ENCODE measurements at places on chromosomes 4 and X. TPM values are rescaled to one million over a fixed set of nuclear protein-coding genes. Genes with fewer than 3 reads are reported as not detected.

Gene SYTL5
- 0.22 TPM for total RNA-seq

Gene CITED1
- total RNA-seq: 3.8 TPM

Gene ALAS2
- not detected for total RNA-seq

Gene IL9R
- not detected for total RNA-seq

Gene VEGFC
- 19.0 TPM for total RNA-seq

Gene DGKK
- total RNA-seq: not detected

Gene SERPINA7
- total RNA-seq: not detected

GRCh38 chr4:110869114-110869513 is 246.2 kb upstream of the PITX2 start:
- H3K36me3 ChIP-seq: no peaks in the 10 kb centered on the region
- H3K4me1 ChIP-seq: peaks cover 15% of the 10 kb centered on the region
- DNase-seq: no peak
- H3K4me3 ChIP-seq: no peak overlapping the region
- no peaks in the 10 kb centered on the region for H3K27me3 ChIP-seq
- H3K27ac ChIP-seq: no peak overlapping the region

DNA sequence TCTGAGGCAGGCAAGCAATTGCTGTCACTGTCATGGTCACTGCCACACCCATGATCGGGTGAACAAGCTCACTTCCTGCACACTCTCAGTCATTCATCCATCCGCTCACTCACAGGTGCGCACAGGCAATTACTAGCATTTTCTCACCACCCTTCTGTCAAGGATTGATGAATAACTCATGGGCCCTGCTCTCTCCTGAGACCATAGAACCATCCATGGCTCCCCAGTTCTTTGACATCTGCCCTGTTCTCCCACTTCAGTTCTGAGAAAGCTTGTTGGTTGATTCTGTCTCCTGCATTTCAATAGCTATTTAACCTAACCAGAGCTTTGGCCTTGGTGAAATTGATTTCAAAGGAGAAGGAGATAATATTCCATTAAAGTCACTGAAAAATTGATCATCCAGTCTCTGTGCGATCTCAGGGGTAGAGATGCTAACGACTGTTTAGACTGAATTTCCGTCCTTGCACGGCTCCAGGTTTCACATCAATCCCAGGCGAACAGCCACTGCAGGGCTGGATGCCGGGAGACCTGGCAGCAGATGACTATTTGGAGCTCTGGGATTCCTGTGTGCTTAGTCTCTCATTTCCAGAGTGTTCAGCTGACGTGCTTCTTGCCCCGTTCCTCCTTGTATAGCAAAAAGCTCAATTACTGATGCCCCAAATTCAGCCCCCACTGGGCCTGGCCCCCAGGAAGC is 36.9 kb upstream of the ADRA2C start:
- no peak for DNase-seq
- 0 out of 2 replicates have a peak, but pooled peaks cover 6% of the 10 kb centered on the region for H3K27me3 ChIP-seq
- H3K27ac ChIP-seq: no peak overlapping the region
- no peaks in the 10 kb centered on the region for H3K4me1 ChIP-seq
- no peaks in the 10 kb centered on the region for H3K36me3 ChIP-seq

GRCh38 chr4:15656038-15656470 is 897 bp upstream of the FBXL5 start:
- H3K27me3 ChIP-seq: no peaks in the 10 kb centered on the region
- peak overlapping the region; percentile 98 for H3K27ac ChIP-seq
- peaks cover 14% of the 10 kb centered on the region for H3K36me3 ChIP-seq
- no peak for DNase-seq
- H3K4me1 ChIP-seq: peaks cover 30% of the 10 kb centered on the region

DNA sequence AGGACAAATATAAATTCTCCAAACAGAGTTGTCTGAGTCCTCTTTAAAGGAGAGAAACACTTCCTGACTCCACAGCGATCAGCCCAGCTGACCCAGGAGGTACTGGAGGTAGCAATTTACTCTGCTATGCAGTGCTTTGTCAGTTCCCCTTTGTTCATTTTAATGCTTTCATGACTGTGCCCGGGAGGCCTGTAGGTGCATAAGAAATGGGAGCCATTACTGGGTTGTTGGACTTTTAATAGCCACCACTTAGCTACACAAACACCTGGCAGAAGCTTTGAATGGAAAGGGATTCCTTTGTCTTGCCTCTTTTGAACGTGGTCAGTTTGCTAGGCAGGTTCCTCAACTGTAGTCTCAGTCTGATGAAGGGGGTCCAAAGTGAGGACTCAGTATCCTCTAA is 59.0 kb upstream of the AFF2 start:
- no peaks in the 10 kb centered on the region for H3K27me3 ChIP-seq
- H3K4me3 ChIP-seq: no peak overlapping the region
- no peak overlapping the region for H3K27ac ChIP-seq
- H3K4me1 ChIP-seq: no peaks in the 10 kb centered on the region
- no peak for DNase-seq

DNA sequence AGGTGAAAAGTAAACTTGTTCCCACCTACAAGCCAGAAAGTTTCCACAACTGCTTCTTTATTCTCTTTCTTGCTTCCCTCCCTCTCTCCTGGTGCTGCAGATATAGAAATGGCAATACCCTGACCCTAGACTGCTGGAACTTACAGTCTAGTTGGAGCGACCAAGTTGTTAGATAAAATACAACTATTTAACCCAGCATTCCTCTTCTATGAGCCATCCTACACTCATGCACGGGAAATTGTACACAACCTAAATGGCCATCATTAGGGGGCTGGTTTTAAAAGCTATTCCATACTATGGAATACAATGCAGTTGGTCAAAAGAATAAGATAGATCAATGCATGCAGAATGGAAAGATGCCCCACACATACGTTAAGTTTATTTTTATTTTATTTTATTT is 41.1 kb downstream of the PJA1 start:
- no peak for DNase-seq
- H3K4me1 ChIP-seq: peaks cover 23% of the 10 kb centered on the region
- H3K27ac ChIP-seq: no peak overlapping the region
- H3K4me3 ChIP-seq: no peak overlapping the region

DNA sequence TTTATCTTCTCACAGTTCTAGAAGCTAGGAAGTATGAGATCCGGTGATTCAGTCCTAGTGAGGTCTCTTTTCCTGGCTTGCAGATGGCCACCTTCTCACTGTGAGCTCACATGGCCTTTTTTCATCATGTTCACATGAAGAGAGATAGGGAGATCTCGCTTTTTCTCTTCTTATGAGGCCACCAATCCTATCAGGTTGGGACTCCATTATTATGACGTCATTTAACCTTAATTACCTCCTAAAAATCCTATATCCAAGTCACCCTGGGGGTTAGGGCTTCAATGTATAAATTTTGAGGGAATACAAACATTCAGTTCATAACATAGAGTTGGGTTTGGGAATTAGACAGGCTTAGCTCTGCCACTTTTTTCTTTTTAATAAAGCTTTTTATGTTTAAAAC is 6.0 kb upstream of the BTC start:
- peaks cover 10% of the 10 kb centered on the region for H3K27me3 ChIP-seq
- H3K4me1 ChIP-seq: no peaks in the 10 kb centered on the region
- no peak overlapping the region for H3K27ac ChIP-seq
- no peak for DNase-seq
- H3K4me3 ChIP-seq: no peak overlapping the region

- no peak for DNase-seq
- H3K27me3 ChIP-seq: no peaks in the 10 kb centered on the region
- H3K36me3 ChIP-seq: no peaks in the 10 kb centered on the region
- H3K27ac ChIP-seq: no peak overlapping the region
- H3K4me1 ChIP-seq: no peaks in the 10 kb centered on the region
- no peak overlapping the region for H3K4me3 ChIP-seq
These were observed 178.7 kb downstream of the CHIC2 start for GRCh38 chr4:53885668-53886067.

- H3K27me3 ChIP-seq: no peaks in the 10 kb centered on the region
- 0 out of 2 replicates have a peak, but pooled peaks cover 6% of the 10 kb centered on the region for H3K36me3 ChIP-seq
These were observed 7.0 kb downstream of the USP46 start for GRCh38 chr4:52651996-52652672.

- no peak for DNase-seq
- no peak overlapping the region for H3K27ac ChIP-seq
- H3K27me3 ChIP-seq: no peaks in the 10 kb centered on the region
- no peaks in the 10 kb centered on the region for H3K36me3 ChIP-seq
These were observed 601.1 kb upstream of the GRIA3 start for GRCh38 chrX:122582975-122583305.

- H3K27me3 ChIP-seq: no peaks in the 10 kb centered on the region
- H3K36me3 ChIP-seq: no peaks in the 10 kb centered on the region
- H3K4me1 ChIP-seq: no peaks in the 10 kb centered on the region
These were observed 2.4 kb downstream of the GLRA3 start for GRCh38 chr4:174826660-174827059.

DNA sequence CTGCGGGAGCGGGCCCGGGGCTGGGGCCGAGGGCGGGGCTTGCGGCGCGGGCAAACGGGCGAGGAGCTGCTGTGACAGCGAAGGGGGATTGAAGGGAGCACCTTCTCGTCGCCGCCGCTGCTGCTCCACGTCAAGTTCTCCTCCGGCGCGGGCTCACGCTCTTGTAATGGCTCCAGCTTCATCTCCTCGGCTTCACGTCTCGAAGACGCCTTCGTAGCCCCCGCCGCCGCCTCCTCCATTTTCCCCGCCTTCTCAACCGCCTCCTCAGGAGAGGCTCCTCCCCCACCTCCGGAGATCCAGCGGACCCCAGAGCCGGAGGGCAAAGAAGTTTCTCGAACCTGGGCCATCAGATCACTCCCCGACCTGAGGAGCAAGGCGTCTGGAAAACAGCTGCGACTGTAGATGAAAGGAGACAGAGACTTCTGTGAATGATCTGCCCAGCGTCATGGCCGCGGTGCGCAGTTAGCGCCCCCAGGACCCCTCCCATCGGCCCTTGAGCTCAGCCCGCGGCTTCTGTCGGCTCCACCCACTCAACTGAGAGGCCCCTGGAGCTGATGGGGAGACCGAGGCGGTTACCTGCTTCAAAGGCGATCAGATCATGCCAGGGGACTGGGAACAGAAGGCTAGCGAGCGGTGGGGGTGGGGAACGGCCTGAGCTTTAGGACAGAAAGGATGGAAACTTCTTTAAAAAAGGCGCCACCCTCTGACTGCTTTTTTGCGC is 895 bp downstream of the USP51 start:
- H3K27me3 ChIP-seq: no peaks in the 10 kb centered on the region
- peak overlapping the region; percentile 56 for H3K4me3 ChIP-seq
- H3K27ac ChIP-seq: peak overlapping the region; percentile 85
- peaks cover 3% of the 10 kb centered on the region for H3K4me1 ChIP-seq

DNA sequence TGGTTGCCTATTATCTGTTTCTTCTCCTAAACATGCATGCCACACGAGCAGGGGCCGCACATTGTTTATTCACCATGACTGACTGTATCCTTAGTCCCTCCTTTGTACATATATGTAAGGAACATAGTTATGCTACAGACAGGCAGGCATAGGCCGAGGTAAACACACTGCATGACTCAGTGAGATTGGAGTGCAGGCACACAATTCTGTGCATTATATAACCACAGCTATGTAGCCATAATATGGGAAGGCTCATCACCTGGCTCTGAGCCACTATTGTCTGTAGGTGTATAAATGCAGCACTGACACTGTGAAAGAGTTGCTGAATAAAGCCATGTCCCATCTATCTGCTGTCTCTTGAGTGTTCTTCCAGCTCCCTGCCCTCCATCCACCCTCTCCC is 431.6 kb downstream of the IDS start:
- no peaks in the 10 kb centered on the region for H3K36me3 ChIP-seq
- no peaks in the 10 kb centered on the region for H3K4me1 ChIP-seq
- DNase-seq: no peak
- H3K27ac ChIP-seq: no peak overlapping the region

DNA sequence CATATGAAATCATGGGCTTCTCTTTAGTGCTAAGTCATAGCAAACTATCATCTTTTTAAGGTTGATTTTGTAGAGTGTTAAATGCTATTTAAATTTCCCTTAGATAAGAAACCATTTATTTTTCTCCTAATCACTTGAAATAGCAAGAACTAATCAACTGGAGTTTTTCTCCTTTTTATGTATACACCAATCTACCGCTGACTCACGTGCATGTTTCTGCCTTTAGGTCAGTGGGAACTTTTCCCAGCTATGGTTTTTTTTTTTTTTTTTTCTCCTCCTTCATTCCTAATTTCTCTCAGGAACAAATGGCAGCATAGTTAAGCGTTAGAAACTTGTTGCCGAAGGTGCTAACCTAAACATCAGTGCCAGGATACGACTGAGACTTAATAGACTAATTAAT is 176.4 kb downstream of the BMPR1B start:
- no peaks in the 10 kb centered on the region for H3K36me3 ChIP-seq
- DNase-seq: no peak
- H3K27me3 ChIP-seq: peaks cover 4% of the 10 kb centered on the region

DNA sequence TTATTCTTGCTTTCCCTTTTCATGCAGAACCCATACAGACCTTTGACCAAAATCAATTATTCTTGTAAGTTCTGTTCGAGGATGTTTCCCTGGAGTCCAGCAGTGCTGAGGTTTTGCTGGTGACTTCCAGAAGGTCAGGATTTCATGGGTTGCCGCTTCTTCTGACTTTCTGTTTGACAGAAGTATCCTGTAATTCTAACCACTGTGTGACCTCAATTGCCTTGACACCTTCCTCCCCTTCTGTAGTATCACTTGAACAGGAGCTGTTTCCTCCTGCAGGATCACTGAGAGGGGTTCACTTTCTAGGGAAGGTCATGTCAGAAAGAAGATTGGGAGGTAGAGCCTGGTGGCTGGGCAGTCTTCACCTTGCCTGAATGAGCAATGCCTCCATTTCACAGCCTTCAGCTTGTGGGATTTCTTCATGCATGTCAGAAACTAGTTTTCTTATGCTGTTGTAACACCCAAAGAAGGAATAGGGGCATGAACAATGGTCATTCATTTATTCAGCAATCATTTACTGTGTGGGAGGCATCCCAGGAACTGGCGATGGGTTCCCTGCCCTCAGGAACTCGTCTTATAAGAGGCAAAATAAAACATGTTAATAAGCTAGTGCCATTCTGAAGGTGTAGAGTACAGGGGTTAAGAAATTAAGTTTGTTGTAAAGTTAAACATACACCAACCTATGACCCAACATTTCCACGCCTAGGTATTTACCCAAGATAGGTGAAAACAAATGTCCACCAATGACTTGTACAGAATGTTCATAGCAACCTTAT is 205.9 kb downstream of the SOWAHB start:
- peaks cover 54% of the 10 kb centered on the region for H3K4me1 ChIP-seq
- H3K27ac ChIP-seq: no peak overlapping the region

GRCh38 chrX:68146054-68146453 is 287.2 kb downstream of the OPHN1 start:
- H3K4me3 ChIP-seq: no peak overlapping the region
- H3K27me3 ChIP-seq: no peaks in the 10 kb centered on the region
- no peaks in the 10 kb centered on the region for H3K4me1 ChIP-seq
- H3K27ac ChIP-seq: no peak overlapping the region

- no peak overlapping the region for H3K27ac ChIP-seq
- no peaks in the 10 kb centered on the region for H3K36me3 ChIP-seq
- H3K27me3 ChIP-seq: no peaks in the 10 kb centered on the region
- no peak for DNase-seq
- H3K4me3 ChIP-seq: no peak overlapping the region
These were observed 74.3 kb downstream of the CFAP299 start for GRCh38 chr4:80409809-80410208.

DNA sequence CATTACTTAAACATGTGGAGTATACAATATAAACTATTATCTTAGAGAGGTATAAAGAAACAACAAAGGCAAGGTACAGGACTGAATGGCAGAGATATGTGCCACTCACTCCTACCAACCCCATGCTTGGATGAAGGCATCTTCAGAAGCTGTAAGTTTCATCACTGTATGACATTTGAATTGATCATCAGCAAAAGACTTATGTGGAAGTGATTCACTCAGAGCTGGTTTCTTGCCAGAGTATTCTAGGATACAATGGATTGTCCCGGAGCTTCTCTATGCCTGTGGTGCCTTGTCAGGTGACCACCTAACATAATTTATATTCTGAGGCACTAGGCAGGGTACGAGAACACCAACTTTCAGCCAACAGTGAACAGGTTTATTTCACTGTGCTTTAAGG is 392.2 kb downstream of the PPP1R2C start:
- no peak for DNase-seq
- H3K36me3 ChIP-seq: no peaks in the 10 kb centered on the region
- H3K27ac ChIP-seq: no peak overlapping the region
- H3K4me1 ChIP-seq: no peaks in the 10 kb centered on the region
- no peaks in the 10 kb centered on the region for H3K27me3 ChIP-seq
- no peak overlapping the region for H3K4me3 ChIP-seq

Measured in SJSA1 (cell line).